ENCODE measurements at places on chromosomes 2 and 18.

DNA sequence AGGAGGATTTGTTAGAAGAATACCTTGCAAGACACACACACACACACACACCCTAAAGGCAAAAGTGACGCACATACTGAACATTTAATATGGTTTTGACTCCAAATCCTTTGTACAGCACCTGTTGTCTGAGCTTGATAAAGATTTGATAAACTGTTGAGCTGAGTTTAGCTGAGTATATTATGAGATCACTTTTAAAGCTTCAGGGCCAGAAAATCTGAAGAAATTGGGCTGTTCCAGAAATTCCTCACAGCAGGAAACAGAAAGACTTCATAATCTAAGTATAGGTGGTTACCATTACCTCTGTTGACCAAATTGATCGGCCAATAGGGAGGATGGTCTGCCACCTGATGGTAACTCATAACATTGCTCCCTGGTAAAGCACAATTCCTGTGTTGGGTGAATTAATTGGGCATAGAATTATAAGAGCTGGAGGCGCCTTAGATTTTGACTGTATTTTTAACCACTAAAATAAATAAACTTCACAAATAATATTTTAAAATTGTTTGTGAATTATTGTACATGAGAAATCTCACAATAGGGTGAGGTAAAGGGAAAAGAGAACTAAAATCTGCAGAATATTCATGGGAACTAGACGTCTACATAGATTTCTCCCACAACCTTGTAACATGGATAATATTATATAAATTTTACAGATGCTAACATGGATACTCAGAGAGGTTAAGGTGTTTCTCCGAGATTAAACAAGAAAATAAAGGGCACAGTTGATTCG, 21.8 kb upstream of the RPIA start:
- DNase-seq: peak; percentile 34

DNA sequence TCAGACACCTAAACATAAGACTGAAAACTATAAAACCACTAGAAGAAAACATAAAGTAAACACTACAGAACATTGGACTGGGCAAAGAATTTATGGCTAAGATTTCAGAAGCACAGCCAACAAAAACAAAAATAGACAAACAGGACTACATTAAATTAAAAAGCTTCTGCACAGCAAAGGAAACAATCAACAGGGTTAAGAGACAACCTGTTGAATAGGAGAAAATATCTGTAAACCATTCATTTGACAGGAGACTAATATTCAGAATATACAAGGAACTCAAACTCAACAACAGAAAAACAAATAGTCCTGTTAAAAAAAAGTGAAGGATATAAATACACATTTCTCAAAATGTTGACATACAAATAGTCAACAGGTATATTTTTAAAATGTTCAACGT, 106.7 kb upstream of the FANCL start:
- no peak for DNase-seq

GRCh38 chr18:269480-270095, 1.7 kb upstream of the THOC1 start:
- no peak for DNase-seq

- no peak for DNase-seq
Measured at GRCh38 chr2:218839430-218839829, 7.8 kb upstream of the PRKAG3 start.

DNA sequence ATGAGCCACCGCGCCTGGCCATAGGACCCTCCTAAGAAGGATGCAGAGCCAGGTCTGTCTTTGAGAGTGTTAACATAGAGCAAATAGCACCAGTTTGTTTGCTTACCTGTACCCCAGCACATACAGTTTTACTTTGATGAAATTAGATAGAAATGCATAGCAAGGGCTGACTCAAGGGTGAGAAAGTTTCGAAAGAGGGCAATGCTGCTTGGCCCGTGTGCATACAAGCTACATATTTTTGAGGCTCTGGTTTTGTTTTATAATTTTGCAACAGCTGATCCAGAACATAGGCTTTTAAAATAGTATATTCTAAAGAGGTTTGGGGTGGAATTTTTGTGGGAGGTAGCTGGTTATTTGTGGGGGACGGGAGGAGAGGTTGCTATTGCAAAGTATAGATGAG, 151.7 kb downstream of the MCFD2 start:
- no peak for DNase-seq
